Stimulated activated CD8-positive, alpha-beta memory T cell treated with anti-CD3 and anti-CD28 coated beads, Interleukin-15, amount 100 ng/mL, for 48 hours (primary cell): ENCODE measurements at places on chromosomes 1 and 21.

DNA sequence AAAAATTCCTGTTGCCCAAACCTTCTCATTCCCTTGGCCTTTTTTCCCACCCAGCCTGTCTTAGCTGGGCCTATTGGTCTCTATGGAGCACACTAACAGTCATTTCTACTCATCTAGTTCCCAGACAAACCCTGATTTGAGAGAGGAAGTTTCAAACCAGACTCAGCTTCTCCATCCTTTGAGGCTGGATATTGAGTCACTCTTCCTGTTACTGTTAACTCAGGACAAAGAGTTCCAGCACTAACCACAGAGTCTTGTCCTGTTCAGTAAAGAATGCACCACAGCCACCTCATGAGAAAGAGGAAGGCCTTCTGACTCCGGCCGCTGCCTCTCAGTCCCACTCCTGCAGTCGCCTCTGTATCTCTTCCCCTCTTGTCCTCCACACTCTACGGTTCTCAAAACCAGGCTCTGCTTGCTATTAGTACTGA is 137.8 kb downstream of the PTPRC start:
- DNase-seq, result no peak

GRCh38 chr1:200415227-200415626 is 5.4 kb upstream of the ZNF281 start:
- no peak for DNase-seq

GRCh38 chr1:209260136-209260535 is 323.4 kb upstream of the CAMK1G start:
- DNase-seq, result no peak

- no peak for DNase-seq
Measured at GRCh38 chr1:72109916-72110315, 172.4 kb downstream of the NEGR1 start.

- no peak for DNase-seq
Measured at GRCh38 chr1:89023026-89023425, 360 bp upstream of the GBP3 start.

DNA sequence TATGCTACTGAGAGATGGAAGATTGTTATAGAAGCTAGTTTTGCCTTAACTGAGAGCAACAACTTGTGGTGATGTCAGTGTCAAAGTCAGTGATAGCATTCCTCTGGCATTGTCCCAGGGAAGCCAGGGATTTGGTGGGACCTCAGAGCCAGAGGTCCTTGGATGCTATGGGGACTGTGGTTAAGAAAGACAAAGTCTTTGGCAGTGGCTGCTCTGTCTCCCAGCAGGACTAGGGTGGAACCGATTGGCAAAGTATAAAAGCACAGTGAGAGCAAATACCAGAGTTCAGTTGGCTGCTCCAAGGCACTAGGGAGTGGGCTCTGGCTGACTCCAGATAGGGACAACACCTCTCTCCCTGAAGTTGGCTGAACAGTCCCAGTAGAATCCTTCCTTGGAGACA is 104.8 kb downstream of the GDAP2 start:
- no peak for DNase-seq

GRCh38 chr1:218646288-218646687 is 301.2 kb downstream of the TGFB2 start:
- no peak for DNase-seq

DNA sequence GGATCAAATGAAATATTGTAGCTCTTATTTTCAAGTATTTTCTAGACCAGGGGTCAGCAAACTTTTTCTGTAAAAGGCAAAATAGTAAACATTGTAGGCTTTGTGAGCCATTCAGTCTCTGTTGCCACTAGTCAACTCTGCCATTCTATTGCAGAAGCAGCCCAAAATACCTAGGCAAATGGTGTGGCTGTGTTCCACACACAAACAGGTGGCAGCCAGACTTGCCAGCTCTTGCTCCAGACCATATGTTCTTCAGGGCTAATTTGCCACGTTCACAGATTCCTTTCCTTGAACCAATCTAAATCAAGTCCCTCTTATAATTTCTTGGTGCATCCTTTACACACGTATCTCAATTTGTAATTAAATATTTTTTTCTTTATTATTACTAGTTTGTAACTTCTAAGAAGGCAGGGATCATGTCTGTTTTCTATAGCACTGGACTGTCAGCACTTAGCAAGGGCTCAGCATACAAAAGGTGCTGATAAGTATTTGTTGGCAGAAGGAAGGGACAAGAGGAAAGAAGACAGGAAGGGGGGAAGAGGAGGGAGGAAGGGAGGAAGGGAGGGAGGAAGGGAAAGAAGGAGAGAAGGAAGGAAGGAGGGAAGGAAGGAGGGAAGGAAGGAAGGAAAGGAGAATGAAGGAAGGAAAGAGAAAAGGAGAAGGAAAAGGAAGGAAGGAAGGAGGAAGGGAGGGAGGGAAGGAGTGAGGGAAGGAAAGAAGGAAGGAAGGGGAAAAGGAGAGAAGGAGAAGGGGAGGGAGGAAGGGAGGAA is 106.5 kb upstream of the EDEM3 start:
- DNase-seq, result no peak

- no peak for DNase-seq
Measured at GRCh38 chr1:97006044-97006661, 284.6 kb downstream of the PTBP2 start.

DNA sequence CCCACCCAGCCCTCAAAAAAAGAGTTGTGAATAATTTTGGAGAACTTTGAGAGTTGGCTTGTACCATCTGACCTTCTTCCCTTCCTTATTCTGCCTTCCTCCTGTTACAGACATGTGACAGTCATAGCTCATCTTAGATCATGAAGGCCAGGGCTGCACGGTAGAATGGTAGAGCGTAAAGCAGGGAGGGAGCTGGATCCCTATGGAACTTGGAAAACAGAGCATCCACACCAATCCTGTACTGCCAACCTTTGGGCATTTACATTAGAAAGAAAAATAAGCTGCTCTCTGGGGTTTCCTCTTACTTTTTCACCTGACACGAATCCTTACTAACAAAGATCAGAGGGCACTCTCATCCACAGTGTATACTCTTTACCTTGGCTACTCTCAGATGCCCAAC is 121.5 kb downstream of the GPR52 start:
- no peak for DNase-seq

DNA sequence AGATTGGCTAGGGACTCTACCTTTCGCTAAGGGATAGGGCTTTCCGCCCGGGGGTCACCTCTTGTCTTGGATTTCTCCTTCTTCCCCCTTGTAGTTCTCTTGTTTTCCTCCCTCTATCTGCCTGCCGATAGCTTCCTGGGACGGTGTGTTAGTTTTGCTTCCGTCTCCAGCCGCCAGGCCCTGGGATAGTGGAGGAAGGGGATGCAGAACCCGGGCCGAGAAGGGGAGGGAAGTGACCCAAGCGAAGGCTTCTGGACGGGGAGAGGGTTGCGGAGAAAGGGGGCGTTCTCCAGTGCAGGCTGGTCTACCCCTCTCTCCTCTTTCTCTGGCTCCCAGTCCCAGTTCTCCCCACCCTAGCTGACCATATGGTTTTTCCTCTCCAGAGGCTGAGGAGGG is 871 bp downstream of the TUFT1 start:
- no peak for DNase-seq
